ENCODE measurements at places on chromosomes 6 and 20.

DNA sequence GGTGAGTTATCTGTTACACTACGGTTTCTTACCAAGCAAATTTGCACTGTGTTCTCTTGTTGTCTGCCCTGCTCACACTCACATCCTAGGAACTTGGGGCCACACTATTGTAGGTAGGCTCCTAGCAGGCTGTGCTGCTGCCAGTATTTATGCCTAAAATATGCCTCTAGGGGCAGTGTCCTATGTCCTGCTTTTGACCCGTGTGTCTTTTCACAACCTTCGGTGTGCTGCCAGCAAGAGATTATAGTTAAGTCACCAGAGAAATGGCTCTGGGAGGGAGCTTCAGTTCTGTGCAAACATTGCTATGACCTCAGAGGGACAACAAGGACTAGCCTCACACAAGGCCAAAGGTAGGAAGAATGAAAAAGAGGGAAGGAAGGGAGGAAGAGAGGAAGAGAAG, 8.9 kb upstream of the TAAR5 start:
- DNase-seq, result no peak

GRCh38 chr6:101711518-101711917, 318.0 kb downstream of the GRIK2 start:
- DNase-seq, result no peak

DNA sequence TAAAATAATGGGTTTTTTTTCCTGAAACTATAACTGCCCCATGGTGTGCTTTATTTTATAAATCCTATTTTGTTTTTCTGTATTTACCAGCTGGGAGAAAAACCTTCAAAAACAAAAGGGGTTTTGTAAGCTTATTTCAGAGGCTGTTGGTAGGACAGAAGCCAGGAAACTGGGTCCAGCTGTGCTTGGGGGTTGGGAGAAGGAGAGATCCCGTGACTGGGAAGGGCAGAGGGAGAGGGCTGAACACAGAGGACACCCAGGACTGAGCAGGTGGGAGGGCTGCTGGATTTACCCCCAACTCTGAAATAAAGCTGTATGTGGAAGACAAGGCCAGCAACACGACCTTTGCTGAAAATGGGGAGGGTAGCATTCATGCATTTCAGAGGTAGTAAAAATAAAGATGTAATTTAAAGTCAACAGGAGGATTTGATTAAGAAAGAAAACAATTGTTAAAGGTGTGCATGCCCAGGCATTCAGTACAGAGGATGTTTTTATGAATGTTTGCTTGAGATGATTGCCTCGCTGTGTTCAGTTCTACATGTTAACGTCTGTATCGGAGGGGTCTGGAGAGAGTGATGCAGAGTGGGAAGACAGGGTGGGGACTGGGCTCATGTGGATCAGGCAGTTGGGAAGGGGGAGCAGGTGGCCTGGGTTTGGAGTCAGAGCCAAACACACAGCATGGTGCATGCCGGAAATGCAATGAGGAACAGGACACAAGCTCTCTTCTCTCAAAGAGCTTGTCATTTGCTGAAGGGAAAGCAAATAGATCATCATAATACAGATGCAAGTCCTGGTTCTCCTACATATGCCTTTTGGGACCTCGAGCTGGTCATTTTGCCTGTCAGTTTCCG, 21.4 kb downstream of the ARFGEF3 start:
- no peak for DNase-seq

GRCh38 chr6:78910010-78910409, 42.7 kb downstream of the IRAK1BP1 start:
- DNase-seq, result no peak

DNA sequence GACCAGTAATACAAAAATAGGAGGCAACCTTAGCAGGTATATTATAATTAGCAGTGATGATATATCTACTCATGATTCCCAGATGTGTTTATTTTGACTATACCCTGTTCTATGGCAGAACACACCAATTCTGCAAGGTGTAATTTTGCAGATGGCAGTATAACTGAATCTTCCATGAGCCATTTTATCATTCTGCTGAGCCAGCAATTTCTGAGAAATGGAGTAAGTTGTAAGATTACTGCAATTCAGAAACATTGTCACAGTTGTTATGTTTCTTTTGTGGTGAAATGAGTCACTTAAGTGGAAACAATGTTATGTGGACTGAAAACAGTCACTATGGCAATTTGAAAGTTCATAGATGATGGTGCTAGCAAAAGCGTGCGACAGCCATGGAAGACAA, 63.7 kb upstream of the RIMS1 start:
- DNase-seq, result no peak

DNA sequence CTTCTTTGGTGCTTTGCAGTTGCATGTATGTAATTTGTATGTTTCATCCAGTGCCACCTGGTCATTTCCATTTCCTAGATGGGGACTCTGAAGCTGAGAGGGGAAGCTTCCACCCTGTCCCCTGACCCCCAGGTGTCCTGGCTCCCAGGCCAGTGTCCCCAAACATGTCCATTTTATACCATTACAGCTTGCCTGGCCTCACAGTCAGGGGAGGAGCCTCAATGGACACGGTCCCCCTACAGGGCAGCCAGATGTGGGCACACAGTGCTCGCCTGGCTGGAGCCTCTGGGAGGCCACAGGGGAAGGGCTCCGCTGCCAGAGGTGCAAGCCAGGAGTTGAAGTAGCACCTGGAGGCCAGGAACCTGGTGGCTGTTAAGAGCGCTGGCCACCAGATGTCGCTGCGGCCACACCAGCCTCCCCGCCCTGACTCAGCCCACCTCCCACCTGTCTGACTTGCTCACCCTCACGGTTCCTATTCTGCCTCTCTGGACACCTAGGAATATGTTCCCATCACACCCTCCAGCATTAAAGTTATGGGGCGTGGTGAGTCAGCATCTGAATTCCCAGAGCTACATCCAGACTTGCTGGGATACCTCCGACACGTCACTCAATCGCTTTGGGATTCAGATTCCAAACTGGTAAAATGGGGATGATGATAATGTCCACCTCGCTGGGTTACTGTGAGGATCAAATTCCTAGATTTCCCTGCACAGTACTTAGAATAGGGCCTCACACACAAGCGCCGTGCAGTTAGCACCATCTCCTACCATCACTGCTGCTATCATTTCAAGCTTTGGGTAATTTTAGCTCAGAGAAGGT, 107.4 kb downstream of the SULF2 start:
- DNase-seq, result no peak

- DNase-seq, result no peak
Measured at GRCh38 chr6:83884523-83884922, 25.0 kb downstream of the CYB5R4 start.

DNA sequence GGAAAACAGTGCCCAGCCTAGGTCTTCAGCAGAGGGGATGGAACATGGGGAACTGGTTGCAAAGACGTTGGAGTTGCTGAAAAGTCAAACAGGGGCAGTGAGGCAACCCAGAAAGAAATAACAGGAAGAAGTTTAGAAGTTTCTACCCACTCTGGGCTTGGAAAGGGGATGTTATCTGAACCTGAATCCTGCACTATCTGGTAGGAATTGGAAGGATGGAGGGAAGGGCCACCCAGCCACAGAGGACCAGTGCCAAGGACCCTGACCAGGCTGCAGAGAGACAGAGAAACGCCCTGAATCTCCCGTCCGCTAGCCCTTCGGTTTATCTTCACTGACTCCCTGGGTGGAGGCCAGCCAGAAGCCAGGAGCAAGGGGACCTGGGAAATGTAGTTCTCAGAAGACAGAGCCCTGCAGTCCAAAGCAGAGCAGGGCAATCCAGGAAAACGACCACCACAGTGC, 217.3 kb upstream of the RREB1 start:
- DNase-seq, result no peak

GRCh38 chr20:20360464-20360863, 7.4 kb upstream of the INSM1 start:
- DNase-seq, result no peak

GRCh38 chr6:85464260-85464644, 14.4 kb downstream of the NT5E start:
- DNase-seq, result peak; percentile 87

GRCh38 chr6:13560651-13561044, 13.8 kb upstream of the SIRT5 start:
- DNase-seq, result no peak

DNA sequence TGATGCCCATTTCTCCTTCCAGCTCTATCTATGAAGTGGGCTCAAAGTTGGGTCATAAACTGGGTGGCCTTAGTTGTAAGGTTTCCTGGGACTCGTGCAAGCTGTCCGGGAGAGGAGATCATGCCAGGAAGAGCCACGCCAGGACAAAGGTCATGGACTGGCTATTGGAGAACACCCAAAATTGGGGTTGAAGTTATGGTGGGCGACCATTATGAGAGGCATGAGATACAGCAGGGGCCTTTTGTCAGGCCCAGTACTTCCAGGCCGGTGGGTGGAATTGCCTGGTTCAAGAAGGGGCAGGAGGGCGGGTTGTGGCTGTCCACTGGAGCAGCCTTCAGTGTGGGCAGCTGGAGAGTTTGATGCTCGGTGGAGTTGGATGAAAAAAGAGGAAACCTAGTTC, 225.1 kb upstream of the SSTR4 start:
- DNase-seq, result no peak

- DNase-seq, result no peak
Measured at GRCh38 chr6:13769034-13769654, 45.2 kb downstream of the MCUR1 start.

DNA sequence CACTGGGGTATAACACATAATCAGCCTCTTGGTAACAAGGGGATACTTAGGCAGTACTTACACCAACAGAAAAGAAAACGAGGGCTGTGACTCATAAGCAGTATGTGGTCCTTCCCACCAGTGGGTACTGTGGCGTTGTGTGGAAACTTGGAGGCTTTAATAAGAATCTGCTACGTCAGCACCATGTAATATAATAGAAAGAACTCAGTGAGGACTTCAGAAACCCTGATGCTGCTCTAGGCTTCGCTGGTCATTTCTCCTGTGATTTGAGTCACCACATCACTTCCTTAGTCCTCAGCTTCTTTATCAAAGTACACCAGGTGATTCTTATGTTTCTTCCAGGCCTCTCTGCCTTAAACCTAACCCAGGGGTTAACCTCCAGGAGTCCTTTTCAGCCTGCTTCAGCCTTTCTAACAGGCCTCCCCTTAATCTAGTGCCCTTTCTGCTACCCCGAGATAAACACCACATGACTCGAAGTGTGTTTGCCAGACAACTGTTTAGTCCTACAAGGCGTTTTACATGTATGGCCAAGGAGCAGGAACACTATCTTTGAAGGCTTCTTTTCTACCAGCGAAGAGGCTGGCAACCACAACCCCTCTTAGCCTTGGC, 68.5 kb downstream of the FYN start:
- DNase-seq, result no peak
